ENCODE measurements at places on chromosomes 6 and 20. TPM values are rescaled to one million over a fixed set of nuclear protein-coding genes. Genes with fewer than 3 reads are reported as not detected.

PRELID3B gene
- total RNA-seq, result 46.6 TPM

HCRTR2 gene
- not detected for total RNA-seq

ANGPT4 gene
- 0.05 TPM for total RNA-seq

RBM38 gene
- total RNA-seq, result 75.5 TPM

SUN5 gene
- total RNA-seq, result not detected

CENPW gene
- total RNA-seq, result 1.2 TPM

KCNS1 gene
- total RNA-seq, result 0.14 TPM

ADGRF5 gene
- total RNA-seq, result 42.1 TPM

GHRH gene
- 0.93 TPM for total RNA-seq

FRK gene
- total RNA-seq, result 11.2 TPM

TSPYL1 gene
- 89.5 TPM for total RNA-seq
